Activated CD4-positive, alpha-beta T cell treated with anti-CD3 and anti-CD28 coated beads, Interleukin-2, Interleukin-4, amounts not matched to agents 100 ng/mL and 50 ng/mL, durations not matched to agents 16 hours and 8 hours (primary cell): ENCODE measurements at places on chromosomes 16 and 17.

DNA sequence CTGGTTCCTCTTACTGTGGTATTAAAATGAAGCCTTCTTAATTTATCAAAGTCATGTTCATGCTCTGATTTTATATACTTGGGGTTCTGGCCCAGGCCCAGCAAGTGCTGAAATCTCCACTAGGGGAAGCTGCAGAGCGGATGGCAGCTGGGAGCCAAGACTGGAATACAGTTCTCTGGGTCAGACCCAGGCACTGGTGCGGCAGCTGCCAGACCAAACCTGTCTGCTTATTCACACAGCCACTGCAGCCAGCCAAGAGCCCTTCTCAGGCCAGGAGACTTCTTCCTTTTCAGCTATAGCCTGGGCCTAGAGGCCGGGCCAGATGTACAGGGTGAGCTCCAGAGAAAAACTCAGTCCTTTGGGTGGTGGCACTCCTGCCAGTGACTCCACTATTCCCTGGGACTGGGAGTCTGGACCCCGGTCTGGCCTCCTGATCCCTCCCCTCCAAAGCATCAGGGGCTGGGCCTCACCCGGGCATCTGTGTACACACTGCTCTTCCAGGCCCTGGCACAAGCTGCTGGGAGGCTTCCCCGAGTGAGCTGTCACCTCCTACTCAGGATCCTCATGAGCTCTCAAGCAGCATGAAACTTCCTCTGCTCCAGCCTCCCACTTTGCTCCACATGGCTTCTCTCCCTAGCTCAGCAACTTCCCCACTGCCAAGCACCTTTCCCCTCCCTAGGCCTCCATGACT, 24.4 kb downstream of the ATP6V0D1 start:
- no peak for DNase-seq

- no peak for DNase-seq
Observed at GRCh38 chr17:72887917-72888316, 204.6 kb downstream of the SLC39A11 start.

DNA sequence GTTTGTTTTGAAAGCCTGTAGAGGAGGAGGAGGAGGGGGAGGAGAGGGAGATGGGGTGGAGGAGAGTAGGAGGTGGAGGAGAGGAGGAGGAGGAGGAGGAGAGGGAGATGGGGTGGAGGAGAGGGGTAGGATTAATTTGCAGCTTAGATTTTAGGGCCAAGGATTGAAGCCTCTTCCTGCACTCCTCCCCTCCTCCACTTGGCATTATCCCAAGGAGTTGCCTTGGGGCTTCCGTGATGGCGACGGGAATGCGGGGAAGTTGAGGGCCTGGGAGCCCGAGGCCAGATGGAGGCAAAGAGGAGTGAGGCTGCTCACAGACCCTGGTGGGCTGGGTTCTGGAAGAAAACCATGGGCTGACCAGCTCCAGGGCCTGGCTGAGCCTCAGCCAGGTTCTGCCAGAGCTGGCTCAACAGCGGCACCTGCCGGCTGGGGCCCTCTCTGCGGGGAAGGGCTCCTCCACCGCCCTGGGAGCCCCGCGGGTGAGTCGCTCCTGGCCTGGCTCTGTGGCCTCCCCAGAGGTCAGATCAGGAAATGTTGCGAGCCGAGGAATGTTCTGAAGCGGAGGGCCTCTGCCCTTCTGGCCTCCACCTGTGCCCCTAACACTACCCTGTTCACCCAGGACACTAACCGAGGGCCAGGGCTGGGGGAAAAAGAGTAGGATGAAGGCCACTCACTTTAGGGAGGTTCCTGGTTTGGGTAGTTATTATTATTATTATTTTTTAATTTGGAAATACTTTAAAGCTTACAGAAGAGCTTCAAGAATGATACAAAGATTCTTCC, 23.9 kb upstream of the FMNL1 start:
- DNase-seq: peak; percentile 89

DNA sequence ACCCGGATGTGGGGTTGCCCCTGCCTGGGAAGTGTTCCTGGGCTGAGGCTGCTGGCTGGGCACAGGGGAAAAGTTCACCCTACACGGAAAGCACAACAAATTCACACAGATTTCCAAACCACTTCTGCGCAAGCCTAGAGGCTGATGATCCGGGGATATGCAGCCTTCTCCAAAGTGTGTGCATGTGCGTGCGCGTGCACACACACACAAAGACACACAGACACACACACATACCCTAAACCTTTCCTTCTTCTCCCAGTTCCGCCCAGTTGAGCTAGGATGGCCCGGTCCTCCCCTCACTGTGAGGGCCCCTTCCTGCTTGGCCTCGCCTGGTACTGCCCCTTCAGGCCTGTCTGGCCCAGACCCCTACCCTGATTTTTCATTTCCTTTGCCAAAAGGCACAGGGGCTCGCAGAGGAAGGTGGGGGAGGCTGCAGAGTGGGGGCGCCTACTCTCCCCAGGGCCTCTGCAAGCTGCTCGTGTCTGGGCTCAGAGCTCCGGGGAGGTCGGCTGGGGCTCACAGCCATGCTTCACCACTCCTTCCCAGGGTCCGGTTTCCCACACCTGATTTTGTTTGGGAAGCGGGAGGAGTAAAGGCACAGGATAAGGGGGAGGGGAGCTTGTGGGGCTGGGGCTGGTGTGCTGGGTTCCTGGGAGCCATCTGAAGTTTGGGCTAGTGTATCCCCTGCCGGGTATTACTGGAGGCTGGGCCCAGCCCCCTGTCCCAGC, 144.7 kb downstream of the ENGASE start:
- DNase-seq: no peak

GRCh38 chr17:55341432-55341831, 76.7 kb downstream of the HLF start:
- DNase-seq: peak; percentile 58

- DNase-seq: no peak
Observed at GRCh38 chr17:50938821-50939541, 72.8 kb upstream of the TOB1 start.

DNA sequence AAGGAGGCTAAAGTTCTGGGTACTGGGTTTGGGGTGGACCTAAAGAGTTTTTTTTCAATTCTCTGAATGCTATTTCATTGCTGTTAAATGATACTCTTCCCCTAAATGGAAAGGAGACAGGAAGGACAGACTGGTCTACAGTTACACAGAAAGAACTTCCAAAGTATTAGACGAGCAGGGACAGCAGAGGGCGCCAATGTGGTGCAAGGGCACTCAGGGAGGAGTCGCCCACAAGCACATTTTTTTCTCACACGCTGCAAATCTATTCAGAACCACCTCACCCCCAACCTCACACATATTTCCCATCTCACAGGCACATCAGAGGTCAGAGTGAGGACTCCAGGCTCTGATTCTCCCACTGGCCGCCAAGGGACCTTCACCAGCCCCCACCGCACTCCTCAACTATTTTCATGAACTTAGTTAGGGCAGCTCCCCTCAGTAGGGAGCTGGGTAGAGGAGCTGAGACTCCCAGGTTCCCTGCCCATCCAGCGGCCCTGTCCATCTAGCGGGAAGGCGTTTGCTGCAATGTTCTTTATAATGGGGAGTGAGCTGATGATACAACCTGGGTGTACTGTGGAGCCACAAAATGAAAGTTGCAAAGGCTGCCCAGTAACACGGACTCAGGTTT, 6.8 kb upstream of the CA4 start:
- peak; percentile 85 for DNase-seq

- no peak for DNase-seq
Observed at GRCh38 chr17:12549499-12550041, 116.1 kb upstream of the MYOCD start.
